ENCODE measurements at places on chromosomes 2 and 18. TPM values are rescaled to one million over a fixed set of nuclear protein-coding genes. Genes with fewer than 3 reads are reported as not detected.
A peak's percentile ranks its signal among the peaks of the same experiment; 100 is the strongest.

DNA sequence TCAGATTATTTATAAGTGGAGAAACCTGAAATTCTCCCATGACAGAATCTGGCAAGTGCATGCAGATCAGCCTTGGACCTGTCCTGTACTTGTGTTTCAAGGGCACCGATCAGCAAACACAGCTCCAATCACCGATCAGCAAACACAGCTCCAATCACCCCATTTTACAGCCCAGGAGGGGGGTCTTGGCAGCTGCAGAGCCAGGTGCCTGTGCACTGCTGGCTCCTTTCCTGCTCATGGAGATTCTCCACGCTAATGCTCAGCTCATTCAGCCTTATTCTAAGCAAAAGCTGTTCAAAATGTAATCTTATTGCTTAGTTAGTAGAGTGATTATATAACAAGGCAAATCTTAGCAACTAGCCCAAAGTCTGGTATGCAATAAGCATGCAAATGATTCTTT, 623.1 kb upstream of the HS6ST1 start:
- DNase-seq: no peak

GRCh38 chr2:176149481-176149938, 1.8 kb upstream of the HOXD4 start:
- DNase-seq: no peak

DNA sequence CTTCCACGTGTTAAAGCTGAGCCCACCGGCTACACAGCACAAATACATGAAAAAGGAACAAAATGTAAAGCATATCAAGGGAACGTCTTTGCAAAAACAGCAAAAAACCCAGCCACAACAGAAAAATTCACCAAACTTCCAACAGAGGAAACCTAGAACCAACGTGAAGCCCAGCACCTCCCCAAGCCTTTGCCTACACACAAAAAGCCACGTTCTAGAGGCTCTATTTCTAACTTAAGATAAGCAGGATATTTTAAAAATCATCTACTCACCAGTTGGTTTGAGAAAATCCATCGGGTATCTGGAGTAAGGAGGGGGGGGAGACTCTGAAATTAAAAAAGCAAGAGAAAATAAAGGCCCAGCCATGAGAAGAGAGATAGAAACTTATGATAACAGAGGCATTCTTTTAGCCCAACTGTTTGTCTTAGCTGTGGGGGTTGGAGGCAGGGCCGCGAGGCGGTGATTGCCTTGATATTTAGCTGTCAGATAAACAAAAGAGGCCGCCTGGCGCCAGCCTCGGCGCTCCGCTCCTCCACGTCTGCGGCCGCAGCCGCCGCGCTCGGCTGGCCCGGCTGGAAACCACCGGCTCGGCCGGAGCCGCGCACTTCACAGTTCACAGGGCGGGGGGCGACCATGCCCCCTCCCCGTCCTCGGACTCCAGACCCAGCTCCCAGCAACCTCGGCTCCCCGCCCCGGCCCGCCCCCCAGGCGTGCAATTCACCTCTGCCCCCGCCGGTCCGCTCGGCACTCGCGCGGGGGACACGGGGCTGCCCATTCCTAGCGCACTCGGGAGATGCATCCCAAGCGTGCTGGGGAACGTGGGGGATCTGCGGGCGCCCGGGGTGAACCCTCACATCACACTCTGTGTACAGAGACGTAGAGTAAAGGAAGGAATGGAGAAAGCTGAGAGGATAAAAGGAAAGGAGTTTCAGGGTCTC, 2.4 kb downstream of the SMAD7 start:
- peak; percentile 62 for DNase-seq

GULP1 gene
- total RNA-seq: 144 TPM

DNA sequence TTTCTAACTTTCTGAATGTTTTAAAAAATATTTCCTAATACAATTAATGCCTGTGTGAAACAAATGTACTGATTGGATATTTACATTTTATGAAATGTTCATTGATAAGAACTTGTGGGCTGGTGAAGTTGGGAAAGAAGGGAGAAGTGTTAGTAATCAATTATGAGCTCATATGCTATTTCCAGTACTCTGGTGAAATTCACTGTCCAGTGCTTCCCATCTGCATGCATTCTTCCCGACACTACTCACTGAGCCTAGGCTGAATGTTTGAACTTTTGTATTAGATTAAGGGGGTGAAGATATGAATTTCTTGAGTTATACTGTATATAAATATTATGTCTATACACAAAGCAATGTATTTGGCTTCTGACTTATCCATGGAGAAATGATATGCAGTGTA, 36.0 kb downstream of the SKA1 start:
- no peak for DNase-seq

DNA sequence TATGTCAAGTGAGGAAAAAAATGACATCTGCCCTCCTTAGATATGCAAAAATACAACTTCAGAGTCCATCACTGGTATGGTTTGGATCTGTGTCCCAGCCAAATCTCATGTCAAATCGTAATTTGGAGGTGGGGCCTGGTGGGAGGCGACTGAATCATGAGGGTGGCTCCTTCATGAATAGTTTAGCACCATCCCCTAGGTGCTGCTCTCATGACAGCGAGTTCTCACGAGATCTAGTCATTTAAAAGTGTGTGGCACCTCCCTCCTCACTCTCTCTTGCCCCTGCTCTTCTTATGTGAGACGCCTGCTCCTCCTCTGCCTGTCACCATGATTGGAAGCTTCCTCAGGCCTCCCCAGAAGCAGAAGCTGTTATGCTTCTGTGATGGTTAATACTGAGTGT, 5.9 kb upstream of the PSMA8 start:
- no peak for DNase-seq

DNA sequence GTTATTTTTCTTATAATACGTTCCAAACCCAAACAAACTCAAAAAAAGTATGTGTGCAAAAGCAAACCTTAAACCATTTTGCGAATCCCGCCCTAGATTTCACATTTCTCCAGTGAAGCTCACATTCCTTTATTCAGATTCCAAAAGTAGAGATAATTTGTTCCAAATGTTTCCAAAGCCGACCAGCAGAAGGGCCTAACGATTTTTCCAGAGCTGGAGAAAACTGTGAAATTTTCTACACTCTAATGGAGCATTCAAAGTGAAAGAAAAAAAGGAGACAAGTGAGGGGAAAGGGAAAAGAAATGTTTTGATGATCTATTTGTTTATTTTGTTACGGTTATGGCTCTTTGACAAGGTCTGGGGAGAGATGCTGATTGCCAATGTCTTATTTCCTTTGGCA, 286.5 kb upstream of the SLC14A2 start:
- DNase-seq: no peak

GRCh38 chr2:185802926-185803325, 64.3 kb downstream of the FSIP2 start:
- no peak for DNase-seq

BUB1 gene
- total RNA-seq: 76.6 TPM

- no peak for DNase-seq
These were observed 2.1 kb downstream of the PLA2R1 start for GRCh38 chr2:160060297-160060696.

GRCh38 chr18:32274307-32274706, 84.5 kb downstream of the MEP1B start:
- no peak for DNase-seq

ANO7 gene
- total RNA-seq: 1.1 TPM

DNA sequence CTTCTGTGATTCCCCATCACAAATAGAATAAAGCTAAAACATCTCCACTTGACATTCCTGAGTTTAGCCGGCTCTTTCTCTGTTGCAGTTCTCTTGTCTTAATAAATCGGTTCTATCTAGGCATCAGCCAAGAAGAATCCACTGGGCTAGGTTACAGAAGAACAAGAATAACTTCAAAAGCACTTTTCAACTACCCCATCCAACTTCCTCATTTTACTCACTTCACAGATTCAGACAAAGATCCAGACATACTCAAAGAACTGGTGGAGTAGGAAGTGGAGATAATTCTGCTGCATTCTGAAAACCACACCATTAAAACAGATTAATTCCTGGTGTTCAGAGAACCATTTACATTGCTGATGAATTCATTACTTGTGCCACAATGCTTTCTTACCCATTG, 9.6 kb upstream of the ALPK2 start:
- no peak for DNase-seq

DNA sequence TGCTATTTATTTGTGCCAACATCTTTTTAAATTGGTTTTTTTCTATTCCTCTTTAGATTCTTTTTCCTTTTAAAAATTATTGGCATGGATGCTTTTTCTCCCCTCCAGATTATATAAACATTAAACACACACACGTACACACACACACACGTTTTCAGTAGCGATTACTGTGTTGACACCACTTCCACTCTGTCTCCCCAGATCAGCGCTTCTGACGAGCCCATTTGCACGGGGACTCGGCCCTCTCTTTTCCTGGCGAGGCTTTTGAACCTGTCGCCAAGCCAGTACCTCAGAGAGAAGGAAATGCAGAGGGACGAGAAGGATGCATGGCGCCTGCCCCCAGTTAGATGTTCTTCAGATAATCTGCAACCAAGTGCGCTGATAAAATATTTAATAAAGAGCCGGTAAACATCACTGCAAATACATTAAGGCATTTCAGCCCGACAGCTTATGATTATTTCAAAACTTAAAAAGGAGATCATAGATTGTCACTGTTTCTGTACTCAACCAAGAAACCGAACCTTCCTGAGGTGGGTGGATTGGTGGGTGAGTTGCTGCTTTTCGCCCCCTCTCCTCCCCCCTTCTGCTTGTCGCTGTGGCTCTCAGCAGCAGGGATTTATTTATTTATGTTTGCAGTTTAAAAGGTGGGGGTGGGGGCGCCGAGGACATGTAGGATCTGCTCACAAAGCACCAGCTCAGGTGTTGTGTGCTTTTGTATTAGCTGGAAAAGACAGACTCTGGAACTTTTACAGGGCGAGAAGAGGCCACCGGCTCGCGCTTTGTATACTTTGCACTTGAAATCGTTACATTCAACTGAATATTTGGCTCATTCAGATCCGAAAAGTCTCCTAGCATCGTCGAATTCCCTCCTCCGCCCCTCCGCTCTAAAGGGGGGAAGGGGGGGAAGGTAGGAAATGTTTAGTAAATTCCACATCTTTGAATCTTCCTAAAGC, 787 bp upstream of the TBR1 start:
- DNase-seq: no peak

DNA sequence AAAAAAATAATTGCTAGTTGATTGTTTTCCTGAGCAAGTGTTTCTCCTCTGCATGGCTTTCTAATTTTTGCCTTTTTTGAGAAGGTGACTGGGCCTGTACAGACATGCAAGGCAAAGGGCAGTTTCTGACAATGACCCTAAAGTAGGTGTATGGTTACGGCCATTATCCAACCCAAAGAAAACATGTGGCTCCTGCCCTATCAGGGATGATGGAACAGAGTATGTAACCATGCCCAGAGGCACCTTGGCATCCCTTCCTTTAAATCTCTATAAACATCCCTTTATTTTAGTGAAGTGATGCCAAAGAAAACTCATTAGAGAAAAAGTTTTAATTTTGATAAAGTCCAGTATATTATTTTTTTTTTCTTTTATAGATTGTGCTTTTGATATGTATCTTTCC, 217.5 kb downstream of the LPIN1 start:
- no peak for DNase-seq

G6PC2 gene
- not detected for total RNA-seq

PRKD3 gene
- 32.7 TPM for total RNA-seq

DNA sequence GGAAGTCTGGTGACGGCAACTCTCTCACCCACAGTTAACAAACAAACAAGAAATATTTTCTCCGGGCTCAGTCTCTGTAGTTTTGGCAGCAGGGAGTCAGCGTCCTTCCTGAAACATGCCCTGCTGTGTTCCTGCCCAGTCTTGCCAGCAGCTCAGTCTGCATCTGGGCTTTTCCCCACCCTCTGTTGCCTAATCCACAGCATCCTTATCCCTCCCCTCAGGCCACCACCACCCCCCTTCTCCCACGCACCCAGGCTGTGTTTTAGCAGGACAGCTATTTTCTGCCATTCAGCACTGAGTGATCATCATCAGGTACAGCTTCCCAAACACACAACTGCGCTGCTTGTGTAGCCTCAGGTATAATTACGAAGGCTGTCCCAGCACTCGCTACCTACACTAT, 168.2 kb downstream of the DPP10 start:
- DNase-seq: no peak

SP5 gene
- 1.8 TPM for total RNA-seq
